ENCODE measurements at places on chromosomes 3 and 15.

DNA sequence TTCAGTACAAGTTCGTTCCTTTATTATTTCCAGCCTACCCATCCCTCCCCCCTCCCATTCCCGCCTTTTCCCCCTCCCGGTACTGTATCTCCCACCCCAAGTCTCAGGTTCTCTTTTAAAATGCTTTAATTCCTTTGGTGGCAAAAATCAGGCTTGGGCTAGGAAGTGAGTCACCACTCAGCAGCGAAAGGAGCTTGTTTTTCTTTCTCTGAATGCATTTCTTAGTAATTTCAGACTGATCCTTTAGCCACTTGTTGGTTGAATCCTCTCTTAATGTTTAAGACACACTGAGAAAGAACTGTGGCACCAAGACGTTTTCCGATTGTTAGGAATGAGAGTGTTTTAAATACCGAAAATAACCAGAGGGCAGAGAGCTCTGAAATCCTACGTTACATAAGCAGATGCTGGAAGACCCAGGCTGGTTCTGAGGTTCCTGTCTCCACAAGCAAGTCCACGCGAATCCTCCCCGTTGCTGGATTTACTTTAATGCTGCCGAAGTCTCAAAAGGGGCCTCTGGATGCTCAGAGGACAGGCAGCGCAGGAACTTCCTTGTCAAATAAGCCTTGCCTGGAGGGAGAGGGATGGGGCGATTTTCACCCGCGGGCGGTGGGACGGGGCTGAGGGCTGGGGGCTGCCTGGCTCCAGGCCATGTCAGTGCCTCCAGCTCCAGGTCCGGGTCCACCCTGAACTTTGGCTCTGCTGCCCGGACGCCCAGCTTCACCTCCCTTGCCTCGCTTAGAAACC is 854 bp upstream of the COL8A1 start:
- no peak for DNase-seq

GRCh38 chr3:127534564-127534963 is 56.0 kb downstream of the TPRA1 start:
- no peak for DNase-seq

DNA sequence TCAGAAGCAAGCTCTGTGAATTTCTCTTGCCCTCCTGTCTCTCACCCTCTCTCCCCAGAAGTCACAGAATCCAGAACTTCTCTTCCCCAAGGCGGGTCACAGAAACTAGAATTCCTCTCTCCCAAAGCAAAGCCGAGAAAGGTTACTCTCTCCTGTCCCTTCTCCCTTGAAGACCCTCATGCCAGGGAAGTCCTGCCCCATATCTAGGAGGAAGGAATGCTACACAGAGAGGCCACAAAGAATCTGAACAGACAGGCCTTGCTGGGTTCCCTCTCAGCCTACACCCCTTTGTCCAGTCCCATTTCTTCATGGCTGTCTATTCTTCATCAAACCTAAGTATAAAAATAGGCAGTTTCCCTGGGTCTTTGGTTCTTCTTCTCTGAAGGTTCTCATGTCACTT is 29.8 kb downstream of the ANP32A start:
- DNase-seq = no peak

- no peak for DNase-seq
Measured at GRCh38 chr15:96412906-96413231, 82.4 kb downstream of the NR2F2 start.

- no peak for DNase-seq
Measured at GRCh38 chr15:47473106-47473725, 244.1 kb upstream of the SEMA6D start.

DNA sequence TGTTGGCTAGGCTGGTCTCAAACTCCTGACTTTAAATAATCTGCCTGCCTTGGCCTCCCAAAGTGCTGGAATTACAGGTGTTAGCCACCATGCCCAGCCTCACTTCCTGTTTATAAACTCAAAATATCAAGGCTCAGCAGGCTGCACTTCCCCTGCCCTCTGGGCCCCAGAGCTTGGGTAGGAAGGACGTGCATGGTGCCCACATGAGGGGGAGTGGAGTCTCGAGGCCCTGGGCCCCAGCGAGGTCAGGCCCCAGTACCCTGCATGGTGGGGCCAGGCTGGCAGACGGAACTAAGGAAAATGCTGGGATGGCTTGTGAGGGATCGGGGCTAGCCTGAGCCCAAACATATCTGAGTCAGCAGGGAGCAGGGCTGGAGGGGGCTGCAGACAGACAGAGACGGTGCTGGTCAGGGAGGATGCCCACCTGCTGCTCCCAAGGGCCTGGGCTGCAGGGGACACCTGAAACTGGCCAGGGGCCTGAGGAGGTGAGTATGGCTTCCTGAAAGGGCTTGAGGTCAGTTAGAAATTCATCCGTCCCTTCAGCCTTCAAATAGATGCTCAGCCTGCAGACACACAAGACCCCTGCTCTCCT is 5.1 kb downstream of the SPTBN5 start:
- no peak for DNase-seq

Data from NCI-H146 (cell line).